Stimulated activated CD4-positive, alpha-beta T cell treated with anti-CD3 and anti-CD28 coated beads, Interleukin-1b, Interleukin-23, amount 100 ng/mL, for 1 hour (primary cell): ENCODE measurements at places on chromosomes 5 and 9.

DNA sequence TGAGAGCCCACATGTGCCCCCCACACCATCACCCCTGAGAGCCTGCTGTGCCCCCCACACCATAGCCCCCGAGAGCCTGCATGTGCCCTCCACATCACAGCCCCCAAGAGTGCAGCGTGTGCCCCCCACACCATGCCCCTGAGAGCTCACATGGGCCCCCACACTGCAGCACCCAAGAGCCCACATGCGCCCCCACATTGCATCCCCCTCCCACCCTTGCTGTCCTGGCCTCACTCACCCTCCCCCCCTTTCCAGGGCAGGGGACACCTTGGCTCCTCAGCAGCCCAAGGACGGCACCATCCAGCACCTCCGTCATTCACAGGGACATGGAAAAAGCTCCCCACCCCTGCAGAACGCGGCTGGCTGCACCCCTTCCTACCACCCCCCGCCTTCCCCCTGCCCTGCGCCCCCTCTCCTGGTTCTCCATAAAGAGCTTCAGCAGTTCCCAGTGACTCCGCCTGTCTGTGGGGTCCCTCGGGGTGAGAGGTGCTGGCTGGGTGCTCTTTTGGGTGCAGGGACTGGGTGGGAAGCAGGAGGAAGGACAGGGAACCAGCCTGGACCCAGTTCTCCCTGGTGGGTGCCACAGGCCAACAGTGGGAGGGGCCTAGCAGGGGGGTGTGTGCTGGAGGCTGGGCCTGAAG, 5.0 kb downstream of the LCN1 start:
- no peak for DNase-seq

GRCh38 chr5:94906750-94907149, 288.3 kb downstream of the SLF1 start:
- DNase-seq: no peak

DNA sequence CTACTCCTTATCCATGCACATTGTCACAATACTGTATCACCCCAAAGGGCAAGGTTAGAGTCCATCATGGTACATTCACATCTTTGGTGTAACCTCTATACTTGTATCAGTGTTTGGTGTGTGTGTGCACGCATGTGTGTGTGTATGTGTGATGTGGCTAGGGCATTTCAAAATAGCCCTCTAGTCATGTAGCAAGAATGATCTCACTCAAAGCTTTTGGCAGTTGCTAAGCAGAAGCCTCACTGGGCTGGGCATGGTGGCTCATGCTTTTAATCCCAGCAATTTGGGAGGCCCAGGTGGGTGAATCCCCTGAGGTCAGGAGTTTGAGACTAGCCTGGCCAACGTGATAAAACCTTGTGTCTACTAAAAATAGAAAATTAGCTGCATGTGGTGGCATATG, 245.3 kb downstream of the ADGRV1 start:
- no peak for DNase-seq

GRCh38 chr5:58439094-58439644, 20.7 kb downstream of the PLK2 start:
- DNase-seq: no peak

GRCh38 chr5:4613440-4613839, 526.7 kb upstream of the ADAMTS16 start:
- DNase-seq: no peak

DNA sequence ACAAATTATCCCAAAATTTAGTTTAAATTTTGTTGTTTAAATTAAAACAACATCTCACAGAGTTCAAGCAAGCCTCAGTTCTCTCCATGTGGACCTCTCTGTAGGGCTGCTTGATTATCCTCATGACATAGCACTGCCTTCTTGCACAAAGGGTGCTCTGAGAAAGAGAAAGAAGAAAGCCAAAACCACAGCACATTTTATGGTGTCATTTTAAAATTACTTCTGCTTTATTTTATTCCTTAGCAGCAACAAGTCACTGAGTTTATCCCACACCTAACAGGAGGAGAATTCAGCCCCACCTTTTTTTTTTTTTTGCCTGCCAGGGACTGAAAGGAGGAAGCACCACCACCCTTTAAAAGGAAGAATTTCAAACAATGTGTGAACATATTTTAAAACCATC, 12.8 kb upstream of the KCNV2 start:
- no peak for DNase-seq

GRCh38 chr9:92483627-92484545, 1.6 kb upstream of the ASPN start:
- DNase-seq: no peak

DNA sequence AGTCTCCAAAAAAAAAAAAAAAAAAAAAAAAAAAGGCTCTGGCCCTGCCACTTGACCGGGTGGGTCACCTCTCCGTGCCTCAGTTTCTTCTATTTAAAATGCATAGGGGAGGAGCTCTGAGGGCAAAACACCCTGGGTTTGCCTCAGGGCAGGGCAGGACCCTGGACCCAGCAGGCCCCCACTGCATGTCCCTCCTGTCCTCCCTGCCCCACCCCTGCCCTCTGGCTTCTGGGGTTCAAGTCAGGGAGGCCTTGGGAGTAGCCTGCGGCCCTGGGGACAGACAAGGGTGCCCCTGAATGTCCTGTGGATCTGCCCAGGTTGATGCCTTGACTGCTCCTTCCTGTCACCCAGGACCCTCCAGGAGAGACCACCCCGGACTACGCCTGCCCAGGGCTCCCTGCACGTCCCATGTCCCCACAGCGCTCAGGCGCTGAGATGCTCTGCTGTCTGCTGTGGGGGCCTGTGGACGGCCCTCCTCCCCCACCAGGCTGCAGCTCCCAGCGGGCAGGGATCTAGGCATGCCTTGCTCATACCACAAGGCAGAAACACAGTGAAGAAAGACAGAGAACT, 35.4 kb downstream of the ADAMTS2 start:
- no peak for DNase-seq

GRCh38 chr5:170252720-170253350, 20.1 kb downstream of the C5orf58 start:
- no peak for DNase-seq

DNA sequence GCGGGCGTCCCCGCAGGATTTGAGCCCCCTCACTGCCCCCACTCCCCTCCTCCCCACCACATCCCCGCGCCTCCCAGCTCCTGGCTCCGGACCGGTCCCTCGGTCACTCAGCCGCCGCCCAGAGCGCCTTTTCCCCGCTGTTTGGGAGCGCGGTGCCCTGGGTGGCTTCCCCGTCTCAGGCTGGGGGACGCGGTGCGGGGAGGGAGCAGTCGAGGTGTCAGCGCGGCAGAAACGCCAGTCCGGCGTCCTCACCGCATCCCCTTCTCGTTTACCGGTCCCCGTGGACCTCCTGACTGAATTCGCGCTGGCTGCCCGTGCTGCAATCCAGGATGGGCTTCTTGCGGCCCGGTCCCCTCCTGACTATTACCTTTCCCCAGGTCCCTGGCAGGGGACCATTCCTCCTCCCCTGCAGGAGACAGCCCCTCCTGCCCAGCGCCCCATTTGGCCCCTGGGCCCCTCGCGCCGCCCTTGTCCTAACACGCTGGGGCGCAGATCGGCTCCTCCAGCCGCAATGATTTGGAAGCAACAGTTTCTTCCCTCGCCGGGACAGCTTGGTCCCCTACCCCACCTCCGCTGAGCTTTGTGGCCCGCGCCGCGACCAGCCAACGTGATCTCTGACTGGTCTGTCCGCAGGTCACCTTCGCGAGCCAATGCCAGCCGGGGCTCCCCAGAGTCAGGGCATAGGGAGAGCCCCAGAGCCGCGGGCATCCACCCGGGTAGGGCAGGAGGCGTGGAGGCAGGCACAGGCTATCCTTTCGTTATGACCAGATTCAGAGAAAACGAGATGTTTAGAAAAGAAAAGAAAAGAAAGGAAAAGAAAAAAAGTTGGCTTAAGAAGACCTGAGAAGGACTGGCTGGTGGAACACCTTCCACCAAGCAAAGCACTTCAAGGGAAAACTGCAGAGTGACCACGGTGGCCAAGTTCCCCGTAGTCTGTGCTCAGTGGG, 1.2 kb downstream of the ANKRD33B start:
- DNase-seq: no peak

DNA sequence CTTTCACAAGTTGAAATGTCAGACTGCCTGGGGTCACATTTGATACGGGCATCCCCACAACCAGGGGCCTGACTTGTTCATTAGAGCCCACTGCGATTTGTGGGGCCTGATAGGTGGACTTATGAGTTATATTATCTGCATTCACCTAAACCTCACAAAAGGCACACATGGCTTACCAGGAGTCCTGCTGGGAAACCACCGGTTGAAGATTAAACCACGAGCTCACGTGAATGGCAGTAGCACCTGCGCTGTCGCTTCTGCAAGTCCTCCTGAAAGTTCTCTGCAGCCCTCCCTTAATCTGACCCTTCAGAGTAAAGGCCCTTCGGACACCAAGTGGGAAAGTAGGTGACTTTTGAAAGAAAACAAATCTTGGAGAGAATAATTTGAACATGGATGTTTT, 68.9 kb downstream of the PPIC start:
- DNase-seq: no peak

DNA sequence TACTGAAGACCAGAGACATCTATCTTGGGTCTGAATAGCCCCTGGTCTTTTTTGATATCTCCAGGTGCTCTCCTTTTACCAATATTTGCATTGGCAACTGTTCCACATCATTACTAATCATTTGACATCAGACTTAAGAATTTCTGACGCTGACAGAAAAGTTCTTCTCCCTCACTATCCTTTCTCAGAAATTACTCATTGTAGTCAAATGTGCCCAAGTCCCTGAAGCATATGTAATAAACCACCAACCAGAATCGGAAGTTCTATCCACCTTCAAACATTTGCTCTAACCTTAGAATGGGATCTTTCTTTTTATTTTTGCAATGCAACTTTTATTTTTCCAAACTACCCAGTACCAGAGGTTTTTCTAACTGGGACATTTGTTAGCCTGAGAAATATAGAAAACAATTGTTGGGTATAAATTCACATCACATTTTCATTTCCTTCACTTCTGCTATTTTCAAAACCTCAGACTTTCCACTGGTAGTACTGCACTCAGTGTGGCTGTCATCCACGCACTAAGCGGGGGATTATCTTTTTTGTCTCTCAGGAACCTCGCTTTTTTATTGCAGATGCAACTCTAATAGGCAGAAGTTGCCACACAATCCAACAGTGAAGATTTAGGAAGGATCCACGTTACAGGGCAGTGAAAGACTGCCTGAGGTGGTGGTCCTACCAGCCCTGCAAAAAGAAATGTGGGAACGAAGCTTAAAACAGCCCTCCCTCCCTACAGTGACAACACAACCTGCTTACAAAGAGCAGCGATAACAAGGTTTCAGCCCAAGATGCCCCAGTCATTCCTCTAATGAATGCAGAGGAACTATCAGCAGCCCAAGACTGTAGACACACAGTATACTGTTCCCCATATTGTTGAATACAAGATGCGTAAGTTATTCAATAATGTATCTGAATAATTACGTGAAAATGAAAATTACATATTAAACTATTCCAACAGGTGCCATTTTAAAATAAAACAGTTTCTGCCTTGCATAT, 201.2 kb downstream of the EBF1 start:
- DNase-seq: no peak

DNA sequence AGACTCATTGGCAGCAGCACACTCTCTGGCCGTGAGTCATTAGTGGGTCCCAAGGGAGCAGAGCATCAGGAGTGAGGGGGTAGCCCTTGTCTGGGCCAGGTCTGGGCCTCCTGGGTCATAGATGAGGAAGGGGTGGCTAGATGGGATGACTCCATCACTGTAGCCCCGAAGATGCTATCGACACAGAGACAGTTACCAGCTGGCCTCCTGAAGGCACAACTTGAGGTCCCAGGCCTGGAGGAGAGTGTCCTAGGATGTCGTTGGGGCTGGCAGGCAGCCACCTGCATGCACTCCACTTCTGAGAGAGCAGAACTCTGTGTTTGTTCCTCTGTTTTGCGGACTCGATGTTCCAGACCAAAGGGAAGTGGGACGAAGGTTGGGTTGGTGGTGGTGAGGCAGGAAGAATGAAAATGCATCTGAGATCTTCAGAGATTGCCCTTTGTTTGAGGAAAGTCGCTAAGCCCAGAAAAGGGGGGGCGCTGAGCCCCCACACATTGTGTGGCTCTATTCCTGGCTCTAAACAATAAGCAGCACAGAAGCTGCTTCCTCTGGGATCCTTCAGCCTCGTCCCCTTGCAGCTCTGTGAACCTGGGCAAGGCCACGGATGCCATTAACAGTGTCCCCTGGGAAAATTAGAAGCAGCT, 4.7 kb downstream of the BTNL9 start:
- DNase-seq: no peak

GRCh38 chr5:132963171-132964104, at the start of gene AFF4:
Gene AFF4, minus strand, starts transcription at chr5:132963634. Its CDS starts 26,445 bp downstream, at chr5:132937189.
- DNase-seq: peak; percentile 68

DNA sequence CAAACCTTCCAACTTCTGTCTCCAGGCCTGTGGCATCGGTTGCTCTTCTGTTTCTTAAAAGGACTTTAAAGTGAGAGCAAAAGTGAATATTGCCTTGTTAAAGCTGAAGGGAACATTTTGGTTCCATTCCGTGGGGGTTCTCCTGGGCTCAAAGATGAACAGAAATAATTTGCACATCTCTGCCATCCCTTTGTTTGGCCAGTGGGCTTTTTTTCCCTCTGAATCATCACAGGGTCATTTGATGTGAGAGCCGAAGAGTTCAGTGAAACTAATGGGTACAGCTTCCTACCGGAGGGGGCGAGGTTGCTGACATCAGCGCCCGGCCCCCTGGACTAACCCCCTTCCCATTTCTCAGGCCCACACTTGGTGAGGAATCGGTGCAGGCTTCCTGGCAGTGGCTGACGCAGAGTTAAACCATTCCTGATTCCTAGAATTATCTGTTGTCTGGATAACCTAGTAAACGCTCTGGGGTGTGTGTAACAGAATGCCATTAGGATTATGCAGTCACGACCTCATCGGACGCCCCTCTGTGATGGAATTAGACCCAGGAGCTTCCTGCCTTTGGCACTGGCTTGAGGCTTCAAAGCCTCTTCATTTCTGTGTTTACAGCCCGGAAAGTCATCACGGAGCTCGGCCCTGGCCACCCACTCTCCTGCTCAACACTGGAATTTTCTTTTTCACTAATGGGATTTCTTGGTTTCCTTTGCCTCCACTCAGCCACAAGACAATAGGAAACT, 61.6 kb upstream of the RPL26L1 start:
- no peak for DNase-seq

- DNase-seq: no peak
Measured at GRCh38 chr9:34522091-34522887, 501 bp downstream of the ENHO start.

- no peak for DNase-seq
Measured at GRCh38 chr5:3680821-3681220, 85.2 kb downstream of the IRX1 start.

- DNase-seq: no peak
Measured at GRCh38 chr9:89871871-89872331, 267.1 kb downstream of the GADD45G start.

- no peak for DNase-seq
Measured at GRCh38 chr5:38916802-38917201, 71.0 kb downstream of the OSMR start.

DNA sequence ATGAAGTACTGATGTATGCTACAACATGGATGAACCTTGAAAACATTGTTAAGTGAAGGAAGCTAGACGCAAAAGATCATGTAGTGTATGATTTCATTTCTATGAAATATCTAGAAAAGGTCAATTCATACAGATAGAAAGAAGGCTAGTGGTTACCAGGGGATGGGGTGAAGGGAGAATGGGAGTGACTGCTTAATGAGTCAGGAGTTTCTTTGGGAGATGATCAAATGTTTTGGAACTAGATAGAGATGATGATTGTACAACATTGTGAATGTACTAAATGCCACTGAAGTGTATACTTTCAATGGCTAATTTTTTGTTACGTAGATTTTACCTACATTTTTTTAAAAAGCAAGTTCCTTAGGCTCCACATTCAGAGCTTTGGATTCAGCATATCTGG, 14.9 kb upstream of the DELE1 start:
- no peak for DNase-seq

GRCh38 chr9:29806937-29807618, 2233.8 kb upstream of the C9orf72 start:
- DNase-seq: no peak

- DNase-seq: no peak
Measured at GRCh38 chr5:10352430-10353240, 860 bp upstream of the MARCHF6 start.
